HFFc6 (cell line): ENCODE measurements at places on chromosomes 2 and 18. TPM values are rescaled to one million over a fixed set of nuclear protein-coding genes. Genes with fewer than 3 reads are reported as not detected.

ADD2 gene
- not detected in 3 replicates for total RNA-seq

GNAL gene
- 0.16 to 0.37 TPM (median 0.21 TPM) in 3 replicates for total RNA-seq

FEV gene
- total RNA-seq: not detected in 3 replicates

REG1B gene
- not detected in 3 replicates for total RNA-seq

GAL3ST2 gene
- 0.17 to 0.28 TPM in 2 of 3 replicates, not detected in the other for total RNA-seq

FAM237A gene
- total RNA-seq: not detected in 3 replicates

RNF125 gene
- 0.10 and 0.28 TPM in 2 replicates for total RNA-seq

LONRF2 gene
- not detected in 3 replicates for total RNA-seq

KCNS3 gene
- 0.64 to 1.3 TPM (median 0.87 TPM) in 3 replicates for total RNA-seq

RGPD3 gene
- total RNA-seq: 0.11 TPM in 1 of 2 replicates, not detected in the other
